ENCODE measurements at places on chromosomes 6 and 20. TPM values are rescaled to one million over a fixed set of nuclear protein-coding genes. Genes with fewer than 3 reads are reported as not detected.

The EPB41L2 gene
- 9.7 TPM for total RNA-seq

The PNLDC1 gene
- total RNA-seq, result 0.14 TPM

The PREX1 gene
- total RNA-seq, result 0.56 TPM

The SNAP91 gene
- not detected for total RNA-seq

The MAS1 gene
- total RNA-seq, result not detected

The BNIP5 gene
- not detected for total RNA-seq

The CENPW gene
- 22.8 TPM for total RNA-seq

The OPRL1 gene
- total RNA-seq, result 0.28 TPM

The CLPSL2 gene
- not detected for total RNA-seq

The PROKR2 gene
- total RNA-seq, result not detected

The BPI gene
- not detected for total RNA-seq

The TRDN gene
- not detected for total RNA-seq

The CPNE5 gene
- total RNA-seq, result 0.05 TPM

The LRFN2 gene
- total RNA-seq, result not detected

The ARFGEF3 gene
- total RNA-seq, result 3.0 TPM

The RSPO3 gene
- not detected for total RNA-seq

The NR2E1 gene
- not detected for total RNA-seq

The ENTPD6 gene
- 68.3 TPM for total RNA-seq

The GPR63 gene
- 0.51 TPM for total RNA-seq

Data from airway epithelial cell (primary cell).